Panc1 (cell line): ENCODE measurements at places on chromosomes 6 and 20. TPM values are rescaled to one million over a fixed set of nuclear protein-coding genes. Genes with fewer than 3 reads are reported as not detected.

GRCh38 chr6:17101422-17102257, at the start of gene STMND1:
STMND1 (plus strand) TSS chr6:17102050; CDS start chr6:17102258, 208 bp downstream.
- peaks cover 30% of the 10 kb centered on the region for H3K27me3 ChIP-seq
- H3K36me3 ChIP-seq = no peaks in the 10 kb centered on the region
- peak within 1 kb of the TSS; percentile 43 for H3K4me3 ChIP-seq

DNA sequence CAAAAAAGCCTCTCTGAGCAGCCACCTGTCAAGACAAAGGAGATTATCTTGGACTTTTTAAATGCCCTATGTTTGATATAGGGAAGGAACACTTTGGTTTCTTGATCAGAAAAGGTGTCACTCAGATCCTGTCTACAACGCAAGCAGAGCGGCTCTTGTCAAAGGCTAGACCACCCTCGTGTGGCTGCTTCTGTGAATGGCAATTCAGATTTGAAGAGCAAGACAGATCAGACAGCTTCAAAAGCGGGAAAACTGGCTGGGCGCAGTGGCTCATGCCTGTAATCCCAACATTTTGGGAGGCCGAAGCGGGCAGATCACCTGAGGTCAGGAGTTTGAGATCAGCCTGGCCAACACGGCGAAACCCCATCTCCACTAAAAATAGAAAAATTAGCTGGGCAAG, 10.1 kb upstream of the NXT1 start:
- no peak overlapping the region for H3K27ac ChIP-seq
- H3K4me1 ChIP-seq = no peaks in the 10 kb centered on the region
- H3K4me3 ChIP-seq = no peak overlapping the region
- no peaks in the 10 kb centered on the region for H3K27me3 ChIP-seq

DNA sequence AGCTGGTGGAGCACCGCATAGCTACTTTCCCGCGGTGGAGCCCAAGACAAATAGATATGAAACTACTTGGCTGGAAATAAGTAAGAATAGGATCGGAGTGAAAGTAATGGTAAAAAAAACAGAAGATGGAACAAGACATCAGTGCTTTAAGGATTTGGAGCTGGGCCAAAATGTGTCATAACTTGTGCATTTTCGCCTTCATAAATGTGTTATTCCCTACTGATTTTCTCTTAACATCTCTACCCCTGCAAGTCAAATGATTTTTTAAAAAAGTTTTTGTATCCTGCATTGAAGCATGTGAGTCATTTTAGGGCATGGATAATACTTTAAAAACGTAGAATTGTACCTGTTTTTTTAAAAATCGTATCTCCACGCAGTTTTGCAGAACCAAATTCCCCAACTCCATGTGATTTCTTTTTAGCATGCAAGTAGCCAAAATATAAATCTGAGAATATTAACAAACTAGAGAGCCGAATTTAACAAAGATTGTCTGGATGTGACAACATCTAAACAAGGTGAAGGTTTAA, 882 bp upstream of the FAM184A start:
- DNase-seq = no peak
- H3K4me1 ChIP-seq = peaks cover 14% of the 10 kb centered on the region
- peak overlapping the region; percentile 77 for H3K27ac ChIP-seq
- peak overlapping the region; percentile 67 for H3K4me3 ChIP-seq

GRCh38 chr20:38255393-38255792, 5.1 kb downstream of the KIAA1755 start:
- H3K4me1 ChIP-seq = no peaks in the 10 kb centered on the region
- no peak overlapping the region for H3K27ac ChIP-seq
- no peak overlapping the region for H3K4me3 ChIP-seq
- no peak for DNase-seq
- no peaks in the 10 kb centered on the region for H3K27me3 ChIP-seq

DNA sequence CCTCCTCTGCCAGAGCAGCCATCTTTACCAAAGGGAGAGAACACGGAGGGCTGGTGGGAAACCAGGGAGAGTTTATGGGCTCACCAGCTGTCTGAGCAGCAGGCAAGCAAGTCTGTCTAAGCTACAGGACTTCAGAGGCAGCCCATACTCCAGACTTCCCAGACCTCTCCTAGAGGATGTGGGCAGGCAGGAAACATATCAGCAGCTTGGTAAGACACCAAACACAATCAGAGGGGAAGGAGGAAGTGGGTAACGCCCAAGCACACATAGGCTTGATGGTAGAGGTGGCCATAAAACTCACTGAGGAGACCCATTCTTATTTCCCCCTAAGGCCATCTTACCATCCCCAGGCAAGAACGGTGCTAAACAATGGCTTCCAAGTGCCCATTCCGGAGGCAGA, 143.1 kb upstream of the ARID1B start:
- DNase-seq = no peak
- H3K27ac ChIP-seq = no peak overlapping the region
- H3K4me3 ChIP-seq = no peak overlapping the region
- no peaks in the 10 kb centered on the region for H3K27me3 ChIP-seq
- peaks cover 7% of the 10 kb centered on the region for H3K4me1 ChIP-seq

The ECT2L gene
- not detected for total RNA-seq

DNA sequence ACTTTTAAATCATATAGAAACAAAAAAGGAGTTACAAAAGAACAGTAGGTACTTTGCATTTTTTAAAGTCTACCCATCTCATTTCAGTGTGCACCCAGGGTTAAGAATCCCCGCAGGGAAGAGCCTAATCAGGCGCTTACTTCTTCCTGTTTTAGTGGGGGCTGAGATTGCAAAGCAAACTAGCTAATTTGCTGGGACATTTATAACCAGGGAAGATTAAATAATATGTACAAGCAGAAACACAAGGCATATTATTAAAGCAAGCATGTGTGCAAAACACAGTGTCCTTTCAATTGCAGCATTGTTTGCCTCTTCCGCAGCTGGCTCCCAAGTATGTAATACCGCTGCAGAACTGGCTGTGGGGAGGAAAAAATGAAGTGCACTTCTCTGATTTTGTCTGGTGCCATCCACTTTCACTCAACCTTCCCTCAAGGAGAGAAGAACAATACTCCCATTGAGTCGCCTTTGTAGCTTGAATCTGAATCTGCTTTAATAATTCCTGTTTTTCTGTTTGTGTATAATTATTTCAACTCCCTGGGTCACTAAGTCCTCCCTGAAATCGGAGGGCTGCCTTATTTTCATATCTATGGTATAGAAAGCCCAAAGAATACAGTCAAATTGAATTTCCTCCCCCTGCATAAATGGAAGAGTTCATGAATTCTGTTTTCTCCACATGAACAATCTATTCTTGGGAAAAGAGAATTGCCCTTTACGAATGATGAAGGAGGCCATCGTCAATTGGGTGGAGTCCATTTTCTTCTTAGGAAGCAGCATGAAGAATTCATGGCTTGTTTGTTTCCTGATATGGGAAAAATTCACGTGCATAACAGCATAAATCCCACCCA, 23.3 kb upstream of the BCAS1 start:
- no peaks in the 10 kb centered on the region for H3K36me3 ChIP-seq
- H3K4me3 ChIP-seq = no peak overlapping the region
- H3K27me3 ChIP-seq = no peaks in the 10 kb centered on the region
- H3K4me1 ChIP-seq = peaks cover 19% of the 10 kb centered on the region

The CPNE1 gene
- total RNA-seq = 217 TPM

The BCAS4 gene
- total RNA-seq = 34.8 TPM

- H3K27ac ChIP-seq = peak overlapping the region; percentile 77
- H3K4me1 ChIP-seq = peaks cover 6% of the 10 kb centered on the region; the same call in 1 of the 2 replicates
- no peaks in the 10 kb centered on the region for H3K36me3 ChIP-seq
Measured at GRCh38 chr20:44309763-44310663, 989 bp downstream of the FITM2 start.
